ENCODE measurements at places on chromosomes 7 and 10.
A peak's percentile ranks its signal among the peaks of the same experiment; 100 is the strongest.

DNA sequence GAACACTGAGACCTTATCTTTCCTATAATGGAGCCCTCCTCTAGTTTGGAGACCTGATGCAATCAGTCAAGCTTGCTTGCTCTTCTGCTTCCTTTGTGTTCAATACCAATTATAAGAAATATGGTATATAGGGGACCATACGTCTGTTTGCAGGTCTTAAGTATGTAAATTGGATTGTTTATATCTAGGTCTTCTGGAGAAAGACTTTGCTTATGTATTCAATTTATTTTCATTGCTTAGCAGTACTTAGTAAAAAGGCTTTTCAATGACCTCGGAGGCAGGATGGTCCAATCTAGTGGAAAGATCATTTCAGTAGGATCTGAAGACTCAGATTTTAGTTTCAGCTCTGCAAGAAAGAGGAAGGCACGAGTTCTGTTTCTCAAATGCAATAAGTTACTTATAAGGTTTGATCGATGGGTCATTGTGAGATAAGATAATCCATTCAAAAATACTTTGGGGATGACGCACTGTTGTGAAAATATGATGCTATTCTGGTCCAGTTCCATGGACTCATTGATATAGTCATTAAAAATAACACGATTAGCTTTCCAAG lies 571.6 kb downstream of the SH2D4B start:
- no peak for DNase-seq

GRCh38 chr7:23065974-23066373 lies 39.6 kb upstream of the KLHL7 start:
- DNase-seq, result no peak

DNA sequence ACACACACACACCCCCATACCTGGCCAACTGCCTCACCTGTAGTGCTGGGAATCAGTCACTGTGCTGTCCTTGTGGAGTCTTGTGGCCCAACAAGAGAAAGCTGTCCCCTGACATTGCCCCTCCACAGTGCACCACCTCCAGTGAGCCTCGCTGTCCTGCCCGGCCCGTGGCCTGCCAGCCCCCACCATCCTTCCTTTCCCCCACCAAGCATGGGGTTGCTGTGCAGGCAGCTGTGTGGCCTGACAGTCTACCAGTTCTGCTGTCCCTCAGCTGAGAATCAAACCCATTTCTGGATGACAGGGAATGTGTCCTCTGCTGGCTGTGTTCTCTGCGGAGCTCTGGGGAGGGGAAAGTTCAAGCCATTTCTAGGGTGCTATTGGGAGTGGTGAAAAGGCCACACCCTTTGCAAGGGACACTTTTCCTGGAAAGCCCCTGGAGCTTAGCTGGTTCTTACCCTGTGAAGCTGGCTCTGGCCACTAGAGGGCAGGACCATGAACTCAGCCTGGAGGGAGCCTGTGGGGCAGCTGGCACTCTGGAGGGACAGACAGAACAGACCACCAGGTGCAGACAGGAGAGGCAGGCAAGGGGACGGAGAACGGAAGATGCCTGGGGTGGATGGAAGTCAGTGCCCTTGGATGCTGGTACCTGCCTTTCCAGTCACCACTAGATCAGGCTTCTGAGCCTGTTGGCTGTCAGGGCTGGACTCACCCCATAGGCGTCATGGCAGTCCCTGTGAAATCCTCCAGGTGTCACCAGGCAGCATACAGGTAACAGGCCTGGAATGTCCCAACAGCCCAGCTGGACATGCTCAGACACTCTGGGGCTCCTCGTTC lies 10.5 kb upstream of the MTPAP start:
- peak; percentile 54 for DNase-seq

DNA sequence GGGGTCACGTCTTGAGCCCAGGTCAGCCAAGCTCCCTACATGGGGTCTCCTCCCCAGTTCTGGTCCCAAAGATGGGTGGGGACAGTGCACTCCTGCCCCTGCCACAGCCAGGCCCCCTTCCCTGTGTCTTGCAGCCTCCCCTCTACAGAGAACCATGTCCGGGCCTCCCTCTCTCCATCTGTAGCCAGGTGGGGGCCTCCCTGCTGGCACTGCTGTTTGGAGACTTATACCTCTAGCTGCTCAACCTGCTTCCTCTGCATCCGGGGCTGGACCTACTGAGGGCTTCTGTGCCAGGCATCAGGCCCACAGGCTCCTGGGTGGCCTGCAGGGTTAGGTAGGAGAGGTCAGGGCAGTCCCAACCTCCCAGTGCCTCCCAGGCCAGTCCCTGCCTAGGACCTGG lies 7.9 kb downstream of the SH2B2 start:
- DNase-seq, result no peak

- no peak for DNase-seq
Measured at GRCh38 chr7:6167004-6167551, 105.3 kb downstream of the CYTH3 start.

- DNase-seq, result peak; percentile 3
Measured at GRCh38 chr7:127504715-127505114, 80.7 kb downstream of the GCC1 start.
